Right cardiac atrium (tissue), 5 donors: ENCODE measurements at places on chromosomes 4 and X. TPM values are rescaled to one million over a fixed set of nuclear protein-coding genes. Genes with fewer than 3 reads are reported as not detected.

DNA sequence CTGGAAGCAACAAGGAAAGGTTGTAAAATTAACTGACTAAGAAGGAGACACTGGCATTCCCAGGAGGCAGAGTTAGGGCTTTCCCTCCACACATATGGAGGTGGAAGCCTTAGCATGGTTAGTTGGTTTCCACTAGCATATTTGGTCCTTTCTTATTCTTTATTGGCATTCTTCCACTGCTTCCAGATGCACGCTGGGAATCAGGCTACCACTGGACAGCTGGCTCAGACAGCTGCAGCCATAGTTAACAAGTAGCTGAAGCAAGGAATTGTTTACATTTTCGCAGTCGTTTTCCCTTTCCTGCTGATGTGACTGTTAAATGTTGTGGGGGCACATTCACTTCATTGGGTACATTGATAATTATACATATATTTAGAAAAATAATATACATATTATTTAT, 169.2 kb downstream of the GRIA2 start:
- DNase-seq, result no peak

DNA sequence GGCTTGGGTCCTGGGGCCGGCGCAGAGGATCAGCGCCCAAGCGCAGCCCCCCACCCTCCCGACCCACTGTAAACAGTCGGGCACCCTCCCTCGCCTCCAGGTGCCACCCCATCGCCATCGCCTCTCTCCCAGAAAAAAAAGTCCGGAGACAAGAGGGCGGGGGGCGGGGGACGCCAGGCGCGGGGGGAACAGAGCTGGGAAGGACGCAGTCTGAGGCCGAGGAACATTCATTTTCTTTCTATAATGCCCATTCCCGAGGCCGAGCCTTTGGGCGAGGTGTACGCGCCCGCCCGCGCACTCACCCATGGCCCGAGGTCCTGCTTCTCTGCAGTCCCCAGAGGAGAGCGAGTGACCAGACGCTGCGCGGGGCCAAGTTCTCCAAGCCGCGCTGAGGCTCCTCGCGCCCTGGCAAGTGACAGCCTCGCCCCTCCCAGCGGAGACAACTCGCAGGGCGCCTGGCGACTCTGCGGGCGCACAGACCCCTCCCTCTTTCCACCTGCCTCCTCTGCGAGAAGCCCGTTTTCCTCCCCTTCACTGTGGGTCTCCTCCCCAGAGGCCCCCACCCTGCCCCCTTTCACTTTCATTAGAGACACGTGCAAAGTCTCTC, 63.5 kb upstream of the WDR17 start:
- peak; percentile 26 for DNase-seq

- no peak for DNase-seq
These were observed 13.7 kb downstream of the STAG2 start for GRCh38 chrX:123975180-123975579.

- DNase-seq, result no peak
These were observed 1598.3 kb downstream of the PCDH18 start for GRCh38 chr4:135934026-135934425.

- no peak for DNase-seq
These were observed 509.7 kb downstream of the SMARCA1 start for GRCh38 chrX:129013574-129013973.

GRCh38 chr4:12957108-12957507, 527.0 kb downstream of the RAB28 start:
- DNase-seq, result no peak

GPRASP1 gene
- 18.0 TPM for total RNA-seq
